HepG2 (cell line): ENCODE measurements at places on chromosomes 16 and 17. TPM values are rescaled to one million over a fixed set of nuclear protein-coding genes. Genes with fewer than 3 reads are reported as not detected.

DNA sequence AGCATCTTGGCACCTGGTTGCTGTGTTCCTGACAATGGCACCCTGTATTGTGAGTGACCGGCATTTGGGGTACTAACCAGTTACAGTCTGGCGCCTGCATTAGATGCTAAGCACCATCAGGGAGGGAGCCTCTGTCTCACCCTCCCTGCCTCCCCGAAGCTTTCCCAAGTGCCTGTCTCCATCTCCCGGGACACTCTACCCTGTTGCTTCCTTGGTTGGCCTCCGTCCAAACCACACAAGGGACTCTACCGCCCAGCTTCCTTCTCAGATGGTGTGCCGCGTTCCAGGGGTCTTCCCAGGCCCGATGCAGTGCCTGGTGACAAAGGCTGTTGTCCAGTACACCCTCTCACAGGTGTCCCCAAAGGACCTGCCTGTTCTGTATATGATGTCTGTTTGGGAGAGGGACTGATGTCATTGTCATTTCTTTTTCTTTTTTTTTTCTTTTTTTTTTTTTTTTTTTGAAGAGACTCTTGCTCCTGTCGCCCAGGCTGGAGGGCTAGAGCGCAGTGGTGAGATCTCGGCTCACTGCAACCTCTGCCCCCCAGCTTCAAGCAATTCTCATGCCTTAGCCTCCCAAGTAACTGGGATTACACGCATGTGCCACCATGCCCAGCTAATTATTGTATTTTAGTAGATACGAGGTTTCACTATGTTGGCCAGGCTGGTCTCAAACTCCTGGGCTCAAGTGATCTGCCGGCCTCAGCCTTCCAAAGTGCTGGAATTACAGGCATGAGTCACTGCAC lies 6.7 kb downstream of the SNN start:
- H3K27ac ChIP-seq: no peak overlapping the region
- no peak overlapping the region for H3K4me3 ChIP-seq
- no peak for DNase-seq
- peaks cover 25% of the 10 kb centered on the region for H3K36me3 ChIP-seq
- peaks cover 37% of the 10 kb centered on the region for H3K4me1 ChIP-seq

Gene SLC38A8
- total RNA-seq: 0.24 TPM in 1 of 2 replicates, not detected in the other

DNA sequence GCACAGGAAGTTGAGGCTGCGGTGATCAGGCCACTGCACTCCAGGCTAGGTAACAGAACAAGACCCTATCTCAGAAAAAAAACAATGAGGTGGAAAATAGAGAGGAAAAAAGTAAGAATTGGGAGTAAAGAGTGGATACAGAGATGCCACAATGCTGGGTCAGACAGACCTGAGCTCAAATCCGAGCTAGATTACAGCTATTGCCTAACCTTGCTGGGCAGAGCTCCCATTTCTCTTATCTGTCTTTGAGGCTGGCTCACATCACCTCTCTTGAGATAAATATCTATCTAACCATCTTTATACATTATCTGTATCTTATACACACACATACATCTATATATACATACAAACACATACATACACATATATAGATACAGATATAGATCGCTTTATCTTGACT lies 59.0 kb downstream of the ACSM2B start:
- H3K4me3 ChIP-seq: no peak overlapping the region
- no peak for DNase-seq
- H3K27me3 ChIP-seq: no peaks in the 10 kb centered on the region
- no peaks in the 10 kb centered on the region for H3K36me3 ChIP-seq
- H3K4me1 ChIP-seq: peaks cover 16% of the 10 kb centered on the region
- no peak overlapping the region for H3K27ac ChIP-seq

GRCh38 chr16:71367241-71367976 lies 8.9 kb downstream of the CALB2 start:
- no peaks in the 10 kb centered on the region for H3K4me1 ChIP-seq
- no peak overlapping the region for H3K4me3 ChIP-seq
- H3K27ac ChIP-seq: no peak overlapping the region
- no peaks in the 10 kb centered on the region for H3K36me3 ChIP-seq
- peak; percentile 55 for DNase-seq
- H3K27me3 ChIP-seq: peaks cover 68% of the 10 kb centered on the region; the same call in 2 of the 3 replicates
